A549 (cell line): ENCODE measurements at places on chromosomes 3 and 15. TPM values are rescaled to one million over a fixed set of nuclear protein-coding genes. Genes with fewer than 3 reads are reported as not detected.

The KNL1 gene
- 6.3 to 7.6 TPM (median 7.5 TPM) in 3 replicates for polyA plus RNA-seq

The MYRIP gene
- 0.04 TPM in 1 of 3 replicates, not detected in the others for polyA plus RNA-seq

The SLC9C1 gene
- not detected in 3 replicates for polyA plus RNA-seq

The MFN1 gene
- 21.9 to 23.6 TPM (median 22.1 TPM) in 3 replicates for polyA plus RNA-seq

The TMEM40 gene
- 0.07 to 0.42 TPM (median 0.18 TPM) in 3 replicates for polyA plus RNA-seq

- DNase-seq = no peak
These were observed 782.6 kb downstream of the DIPK2A start for GRCh38 chr3:144754076-144754783.

DNA sequence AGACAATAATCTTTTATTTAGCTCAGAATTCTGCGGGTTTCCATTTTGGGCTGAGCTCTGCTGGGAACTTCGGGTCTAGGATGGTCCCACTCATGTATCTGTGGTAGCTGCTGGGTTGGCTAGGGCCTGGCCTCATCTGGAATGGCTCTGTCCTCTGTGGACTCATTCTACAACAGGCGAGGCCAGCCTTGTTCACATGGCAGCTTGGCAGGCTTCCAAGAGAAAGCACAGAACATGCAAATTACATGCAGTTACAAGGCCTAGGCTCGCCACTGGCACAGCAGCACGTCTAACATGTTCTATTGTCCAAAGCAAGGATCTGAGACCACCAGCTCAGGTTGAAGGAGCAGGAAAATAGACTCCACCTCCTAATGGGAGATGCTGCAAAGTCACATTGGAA lies 431.4 kb downstream of the PDCD6IP start:
- DNase-seq = no peak

GRCh38 chr3:42300013-42300412 lies 34.0 kb upstream of the CCK start:
- DNase-seq = peak; percentile 5

GRCh38 chr3:174329321-174329720 lies 529.8 kb upstream of the NAALADL2 start:
- DNase-seq = no peak

DNA sequence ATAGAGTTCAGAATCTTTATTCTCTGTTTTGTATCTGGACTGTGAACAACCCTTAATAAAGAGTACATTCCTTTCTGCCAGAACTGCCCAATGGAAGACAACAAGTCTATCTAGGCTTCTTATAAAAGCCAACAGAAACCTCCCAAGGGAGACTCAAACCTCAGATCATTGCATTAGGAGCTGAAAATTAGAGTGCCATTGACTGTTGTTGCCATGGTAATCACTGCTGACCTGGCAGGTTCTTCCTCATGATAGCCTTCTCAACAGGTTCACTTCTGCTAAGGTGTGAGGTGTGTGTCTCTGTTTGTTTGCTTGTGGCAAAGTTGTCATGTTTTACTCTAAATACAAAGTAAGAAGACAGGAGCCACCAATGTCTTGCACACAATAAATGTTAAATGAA lies 79.2 kb downstream of the TMEM108 start:
- DNase-seq = no peak

DNA sequence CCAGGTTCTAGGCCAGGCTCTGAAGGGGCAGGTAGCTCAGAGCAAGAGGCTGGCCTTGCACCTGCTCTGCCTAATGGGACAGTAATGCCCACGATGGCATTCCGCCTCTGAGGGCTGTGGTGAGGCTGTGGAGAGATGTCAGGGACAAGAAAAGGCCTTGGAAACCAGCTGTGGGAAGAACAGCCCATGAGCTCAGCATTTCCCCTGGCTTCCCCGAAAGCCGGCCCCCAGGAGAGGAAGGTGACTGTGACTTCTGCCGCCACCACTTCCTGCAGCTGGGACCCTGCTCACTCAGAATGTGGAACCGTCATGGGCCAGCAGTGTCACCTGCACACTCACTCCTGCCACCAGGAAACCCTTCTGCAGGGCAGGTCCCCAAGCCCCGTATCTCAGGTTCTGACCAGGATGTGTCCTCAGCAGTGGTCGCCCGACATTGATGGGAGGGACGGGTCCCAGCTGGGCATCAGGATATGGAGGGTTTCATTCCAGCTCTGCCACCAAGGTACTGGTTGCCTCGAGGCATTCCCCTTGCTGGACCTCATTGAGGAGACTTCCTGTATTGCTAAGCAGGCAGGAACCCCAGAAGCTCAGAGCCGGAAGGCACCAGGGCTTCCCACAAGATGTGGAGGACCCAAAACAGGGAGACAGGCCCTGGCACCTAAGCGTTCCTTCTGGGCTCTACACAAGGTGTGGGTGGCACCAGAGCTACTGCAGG lies 30.7 kb downstream of the SEMA7A start:
- DNase-seq = no peak

GRCh38 chr3:147705651-147706051 lies 296.5 kb downstream of the ZIC1 start:
- no peak for DNase-seq

GRCh38 chr3:197365586-197365985 lies 67.2 kb upstream of the DLG1 start:
- no peak for DNase-seq

GRCh38 chr3:114745322-114746240 lies 401.5 kb downstream of the ZBTB20 start:
- peak; percentile 79 for DNase-seq

GRCh38 chr3:190645932-190646460 lies 132.1 kb downstream of the IL1RAP start:
- no peak for DNase-seq

DNA sequence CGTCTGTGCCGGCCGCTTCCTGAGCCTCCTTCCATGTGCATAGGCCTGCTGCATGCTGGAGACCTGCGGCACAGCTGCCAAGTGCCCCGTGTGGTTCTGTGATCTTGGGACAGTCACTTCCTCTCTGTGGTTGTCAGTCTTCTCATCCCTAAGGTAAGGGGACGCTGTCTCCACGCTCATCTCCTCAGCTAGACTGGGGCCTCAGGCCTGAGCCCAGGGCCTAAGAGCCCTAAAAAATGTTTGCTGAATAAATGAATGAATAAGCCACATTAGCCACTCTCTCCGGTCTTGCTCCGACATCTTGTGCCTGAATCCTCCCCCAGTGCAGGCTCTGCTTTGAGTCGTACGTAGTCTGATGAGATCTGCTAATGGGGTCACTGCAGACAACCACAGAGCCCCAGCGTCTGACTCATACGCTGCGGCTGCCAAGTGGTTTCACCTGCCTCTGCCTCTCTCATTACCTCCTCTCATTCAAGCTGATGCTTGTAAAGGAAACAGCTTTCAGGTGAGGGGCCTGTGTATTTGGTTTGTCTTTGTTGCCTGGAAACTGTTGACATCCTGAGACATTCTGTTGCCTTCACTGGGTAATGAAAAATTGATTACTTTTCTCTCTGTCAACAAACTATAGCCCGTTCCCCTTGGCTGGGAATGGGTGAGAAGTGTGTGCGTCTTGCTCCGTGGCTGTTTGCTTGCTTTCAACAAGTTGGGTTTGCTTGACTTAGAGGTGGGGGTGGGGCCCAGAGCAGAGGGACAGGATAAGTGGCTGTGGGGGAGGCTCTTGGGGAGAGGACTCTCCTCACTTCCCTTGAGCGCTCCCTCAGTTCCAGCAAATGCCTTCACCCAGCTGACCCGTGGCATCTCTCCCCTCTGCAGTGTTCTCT lies 15.9 kb downstream of the RPLP1 start:
- DNase-seq = no peak
